Stimulated activated CD4-positive, alpha-beta T cell treated with anti-CD3 and anti-CD28 coated beads, Interleukin-2, amount 100 ng/mL, for 24 hours (primary cell): ENCODE measurements at places on chromosomes 16 and 17.

GRCh38 chr16:62462971-62463370, 426.7 kb upstream of the CDH8 start:
- no peak for DNase-seq

- DNase-seq, result no peak
Measured at GRCh38 chr17:48726114-48726915, 2.2 kb downstream of the HOXB13 start.

GRCh38 chr17:57965521-57966160, 10.4 kb upstream of the CUEDC1 start:
- DNase-seq, result no peak

- DNase-seq, result no peak
Measured at GRCh38 chr17:4583206-4583605, 1.1 kb upstream of the SMTNL2 start.

DNA sequence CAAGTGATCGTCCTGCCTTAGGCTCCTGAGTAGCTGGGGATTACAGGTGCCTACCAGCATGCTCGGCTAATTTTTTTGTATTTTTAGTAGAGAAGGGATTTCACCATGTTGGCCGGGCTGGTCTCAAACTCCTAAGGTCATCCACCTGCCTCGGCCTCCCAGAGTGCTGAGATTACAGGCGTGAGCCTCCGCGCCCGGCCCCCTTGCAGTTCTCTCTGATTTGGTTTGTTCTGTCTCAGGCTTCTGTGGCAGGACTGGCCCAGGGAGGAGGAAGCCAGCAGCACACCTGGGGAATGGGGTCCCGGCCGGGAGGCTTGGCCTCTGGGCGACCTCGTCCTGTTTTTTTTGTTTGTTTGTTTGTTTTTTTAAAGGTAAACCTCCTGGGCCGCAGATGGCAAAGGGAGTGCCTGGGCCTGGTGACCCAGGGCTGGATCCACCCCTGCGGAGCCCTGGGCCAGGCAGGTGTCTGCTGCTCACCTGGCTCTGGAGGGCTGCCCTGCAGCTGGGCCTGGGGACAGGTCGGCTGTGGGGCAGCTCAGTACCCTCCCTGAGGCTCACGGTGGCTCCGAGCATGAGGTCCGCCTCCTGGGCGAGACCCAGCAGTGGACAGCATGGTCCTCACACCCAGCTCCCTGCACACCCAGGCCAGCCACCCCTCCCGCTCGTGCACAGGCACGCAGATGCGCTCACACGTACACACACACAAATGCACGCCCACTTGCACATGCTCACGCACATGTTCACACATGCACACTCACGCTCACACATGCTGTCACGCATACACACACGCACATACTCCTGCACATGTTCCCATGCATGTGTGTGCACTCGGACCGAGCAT, 3.3 kb upstream of the NUDT16L1 start:
- DNase-seq, result no peak

DNA sequence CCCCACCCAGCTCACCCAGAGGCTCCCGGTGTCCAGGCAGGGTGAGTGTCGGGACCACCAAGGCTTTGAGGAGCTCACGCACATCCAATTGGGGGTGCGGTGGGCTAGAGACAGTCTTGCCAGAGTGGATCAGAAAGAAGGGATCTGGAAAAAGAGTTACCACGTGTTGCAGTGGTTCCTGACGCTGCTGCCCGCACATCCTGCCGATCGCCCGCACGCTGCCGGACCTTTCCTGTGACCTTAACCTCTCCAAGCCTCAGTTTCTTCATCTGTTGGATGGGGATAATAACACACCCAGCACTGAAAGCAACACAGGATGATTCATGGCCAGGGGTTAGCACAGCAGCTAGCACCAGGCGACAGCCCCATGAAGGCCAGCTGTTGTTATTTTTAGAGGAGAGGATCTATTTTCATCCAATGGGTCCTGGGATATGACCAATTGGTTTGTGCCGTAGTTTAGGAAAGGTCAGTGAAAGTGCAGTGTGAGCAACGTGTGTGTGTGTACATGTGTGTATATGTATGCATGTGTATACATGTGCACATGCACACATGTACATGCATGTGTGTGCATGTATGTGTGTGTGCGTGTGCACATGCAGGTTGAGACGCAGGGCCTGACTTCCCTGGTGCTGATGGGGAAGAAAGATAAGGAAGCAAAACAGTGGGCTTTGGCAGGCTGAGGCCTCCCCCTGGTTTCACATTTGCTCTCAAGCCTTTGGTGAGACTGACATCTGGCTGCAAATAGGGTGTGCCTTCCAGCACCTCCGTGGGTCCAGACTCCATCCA, 2.5 kb downstream of the ITGAX start:
- no peak for DNase-seq

DNA sequence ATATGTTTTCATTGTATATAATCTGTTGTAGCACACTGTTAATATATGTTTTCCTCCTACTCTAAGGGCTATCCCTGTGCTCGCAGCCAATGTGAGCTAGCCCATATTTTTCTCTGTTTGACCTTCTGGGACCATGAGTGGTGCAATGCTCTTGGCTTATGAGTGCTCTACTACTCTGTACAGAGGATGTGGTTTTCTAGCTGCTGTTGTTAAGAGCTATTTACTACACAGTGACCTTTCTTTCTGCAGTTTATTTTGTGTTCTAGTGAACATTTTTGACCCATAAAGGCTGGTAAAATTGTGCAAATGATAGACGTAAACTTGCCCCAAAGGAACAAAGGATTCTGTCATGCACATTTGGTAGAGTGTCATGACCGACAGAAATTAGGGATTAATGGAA, 84.1 kb upstream of the CPHXL start:
- no peak for DNase-seq

- DNase-seq, result no peak
Measured at GRCh38 chr16:3971261-3971660, 90.7 kb upstream of the CREBBP start.

- no peak for DNase-seq
Measured at GRCh38 chr17:50658616-50659015, 23.9 kb downstream of the ABCC3 start.

- no peak for DNase-seq
Measured at GRCh38 chr16:30087181-30087898, 4.4 kb downstream of the TBX6 start.

- DNase-seq, result no peak
Measured at GRCh38 chr16:28876973-28877654, 1.2 kb upstream of the ATP2A1 start.

GRCh38 chr17:46817151-46817900, 1.2 kb downstream of the WNT3 start:
- DNase-seq, result no peak

DNA sequence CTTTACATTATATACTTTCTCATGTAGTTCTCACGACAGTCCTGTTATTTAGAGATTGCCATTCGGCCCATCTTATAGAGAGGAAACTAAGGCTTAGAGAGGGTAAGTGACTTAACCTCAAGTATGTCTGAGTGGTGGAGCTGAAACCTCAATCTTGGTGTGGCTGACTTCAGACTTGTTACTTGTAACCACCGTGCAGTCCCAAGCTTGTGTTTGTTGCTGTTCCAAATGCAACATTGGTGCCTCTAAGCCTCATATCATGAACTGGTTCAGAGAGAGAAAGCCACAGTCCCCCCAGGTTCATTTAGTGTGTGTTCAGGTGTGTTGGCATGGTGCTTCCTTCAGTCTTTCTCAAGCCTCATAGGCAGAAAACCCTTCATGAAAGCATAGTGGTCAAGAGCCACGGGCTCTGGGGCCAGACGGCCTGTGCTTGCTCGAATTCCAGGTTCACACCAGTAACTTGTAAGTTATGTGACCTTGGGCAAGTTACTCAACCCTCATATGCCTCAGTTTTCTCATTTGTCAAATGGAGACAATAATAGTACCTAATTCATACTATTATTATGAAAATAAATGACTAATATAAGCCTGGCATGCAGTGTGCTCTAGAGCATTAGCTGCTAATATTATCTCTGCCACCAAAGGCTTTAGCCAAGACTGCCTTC, 39.9 kb downstream of the CDH1 start:
- DNase-seq, result no peak

GRCh38 chr16:67429799-67430503, 970 bp upstream of the HSD11B2 start:
- DNase-seq, result no peak

GRCh38 chr16:83727018-83727417, 80.8 kb upstream of the HSBP1 start:
- no peak for DNase-seq

- no peak for DNase-seq
Measured at GRCh38 chr17:69342896-69343644, 16.1 kb upstream of the ABCA5 start.

DNA sequence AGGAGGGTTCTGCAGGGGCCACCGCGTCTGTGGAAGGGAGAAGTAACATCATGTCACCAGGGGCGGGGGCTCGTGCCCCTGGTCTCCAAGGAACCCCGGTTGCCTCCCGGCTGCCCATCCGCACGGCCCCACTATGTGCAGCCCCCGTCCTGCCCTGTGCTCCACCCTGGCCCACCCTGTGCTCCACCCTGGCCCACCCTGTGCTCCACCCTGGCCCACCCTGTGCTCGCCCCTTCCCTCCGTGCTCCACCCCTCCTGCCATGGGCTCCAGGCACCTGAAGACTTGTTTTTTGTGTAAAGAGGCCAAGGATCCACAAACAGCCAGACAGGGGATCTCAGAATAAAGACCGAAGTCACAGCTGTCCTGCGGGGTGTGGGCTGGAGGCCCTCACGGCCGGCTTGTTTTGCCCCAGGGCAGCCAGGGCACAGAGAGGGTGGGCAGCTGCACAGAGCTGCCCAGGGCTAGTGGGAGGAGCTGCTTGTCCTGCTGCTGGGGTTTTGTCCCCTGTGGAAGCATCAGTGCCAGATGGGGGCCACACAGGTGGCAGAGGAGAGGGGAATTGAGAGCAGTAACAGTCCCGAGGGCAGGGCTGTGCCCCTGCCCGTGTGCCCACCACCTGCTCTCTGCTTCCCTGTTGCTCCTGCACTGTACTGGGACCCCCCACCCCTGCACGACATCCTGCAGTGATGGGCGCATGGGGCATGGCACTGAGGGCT, 147.0 kb upstream of the CIBAR2 start:
- no peak for DNase-seq

DNA sequence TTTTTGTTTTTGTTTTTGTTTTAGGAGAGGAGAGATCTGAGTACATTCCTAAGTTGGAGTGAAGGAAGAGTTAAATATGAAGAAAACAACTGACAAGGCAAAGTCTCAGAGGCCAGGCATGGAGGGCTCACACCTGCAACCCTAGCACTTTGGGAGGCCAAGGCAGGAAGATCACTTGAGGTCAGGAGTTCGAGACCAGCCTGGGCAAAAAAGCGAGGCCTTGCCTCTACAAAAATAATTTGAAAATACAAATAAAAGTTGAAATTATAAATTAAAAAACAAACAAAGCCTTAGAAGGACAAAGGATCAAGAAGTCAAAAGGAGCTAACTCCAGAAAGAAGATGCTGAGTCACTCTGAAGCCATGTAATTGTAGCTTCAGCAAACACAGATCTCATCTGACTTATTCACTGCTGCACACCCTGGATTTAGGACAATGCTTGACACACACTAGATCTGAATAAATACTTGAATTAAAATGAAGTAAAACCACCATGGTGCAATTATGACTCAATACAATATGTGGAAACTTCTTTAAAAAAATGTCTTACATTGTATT, 9.1 kb downstream of the CEP20 start:
- no peak for DNase-seq

GRCh38 chr16:12643034-12643455, 160.6 kb downstream of the CPPED1 start:
- no peak for DNase-seq

DNA sequence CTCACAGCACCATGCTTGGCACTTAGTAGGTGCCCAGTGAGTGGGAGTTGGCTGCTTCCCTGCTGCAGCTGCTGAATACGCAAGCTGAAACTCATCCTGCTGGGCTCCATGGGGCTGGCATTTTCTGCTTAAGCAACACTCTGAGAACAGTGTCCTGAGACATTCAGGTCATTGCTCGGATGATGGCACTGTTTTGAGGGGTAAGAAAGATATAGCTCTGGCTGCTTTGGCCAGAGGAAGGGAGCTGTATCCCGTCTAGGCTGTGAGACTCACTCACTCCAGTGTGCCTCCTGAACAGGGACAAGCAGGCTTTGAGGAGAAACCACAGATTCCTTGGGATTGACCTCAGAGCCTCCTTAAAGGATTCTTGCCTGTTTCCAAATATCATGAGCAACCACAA, 120.5 kb downstream of the CLEC16A start:
- no peak for DNase-seq

DNA sequence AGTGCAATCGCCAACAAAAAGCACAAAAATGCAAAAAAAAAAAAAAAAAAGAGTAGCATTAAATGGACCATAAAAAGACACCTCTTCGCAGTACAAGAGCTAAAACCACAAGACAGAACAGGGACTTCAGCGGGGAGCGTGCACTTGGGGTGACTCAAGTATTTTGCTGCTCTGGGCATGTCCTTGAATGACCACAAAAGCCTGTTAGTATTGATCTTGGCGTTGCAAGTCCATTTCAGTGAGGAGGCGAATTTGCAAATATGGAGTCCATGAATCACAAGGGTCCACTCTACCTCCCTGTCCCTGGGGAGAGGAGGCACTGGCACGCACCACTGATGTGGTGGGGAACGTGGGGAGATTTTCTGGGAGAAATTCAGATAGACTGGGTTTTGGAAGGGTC, 78.9 kb downstream of the CNGB1 start:
- no peak for DNase-seq

- no peak for DNase-seq
Measured at GRCh38 chr16:57578521-57579360, 36.3 kb downstream of the ADGRG5 start.

GRCh38 chr16:88561485-88562359, 8.5 kb upstream of the ZC3H18 start:
- peak; percentile 64 for DNase-seq

- no peak for DNase-seq
Measured at GRCh38 chr16:79369796-79370195, 230.7 kb downstream of the MAF start.

DNA sequence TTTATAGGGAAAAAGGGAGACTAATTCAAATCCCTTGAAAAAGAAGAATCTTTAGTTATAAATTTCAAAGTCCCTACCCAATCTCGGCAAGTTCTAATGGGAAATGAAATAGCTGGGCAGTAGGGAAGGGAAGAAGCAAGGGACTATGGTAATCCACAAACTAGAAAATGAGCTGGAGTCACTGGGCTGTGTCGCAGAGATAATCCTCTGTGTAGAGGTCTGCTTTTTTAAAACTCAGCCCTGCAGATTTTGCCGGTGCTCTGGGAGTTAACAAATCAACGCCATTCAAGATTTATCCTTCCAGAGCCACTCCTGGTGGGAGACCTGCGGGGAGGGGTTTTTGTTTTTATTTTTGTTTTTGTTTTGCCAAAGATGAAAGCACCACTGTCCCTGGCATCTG, 20.8 kb downstream of the SNX11 start:
- no peak for DNase-seq
